Immature natural killer cell (primary cell): ENCODE measurements at places on chromosomes 16 and 17. TPM values are rescaled to one million over a fixed set of nuclear protein-coding genes. Genes with fewer than 3 reads are reported as not detected.
A peak's percentile ranks its signal among the peaks of the same experiment; 100 is the strongest.

DNA sequence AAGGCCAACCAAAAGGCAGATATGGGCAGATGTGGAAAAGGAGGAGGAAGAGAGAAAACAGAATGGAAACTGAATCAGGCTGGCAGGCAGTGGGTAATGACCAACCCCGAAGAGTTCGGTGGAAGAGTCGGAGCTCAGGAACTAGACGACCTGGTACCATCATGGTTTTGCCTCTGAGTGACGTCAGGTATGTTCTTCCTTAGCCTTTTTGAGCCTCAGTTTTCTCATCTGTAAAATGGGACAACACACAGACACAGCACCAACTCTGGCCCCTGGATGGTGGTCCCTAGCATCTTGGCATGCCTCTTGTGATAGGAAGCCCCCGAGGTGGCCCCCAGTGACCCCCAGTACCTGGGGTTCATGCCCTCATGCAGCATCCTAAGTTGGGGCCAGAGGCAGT lies 37.2 kb upstream of the C16orf82 start:
- no peak overlapping the region for H3K27ac ChIP-seq
- H3K4me3 ChIP-seq, result no peak overlapping the region
- DNase-seq, result no peak
- no peaks in the 10 kb centered on the region for H3K36me3 ChIP-seq
- peaks cover 8% of the 10 kb centered on the region for H3K27me3 ChIP-seq
- no peaks in the 10 kb centered on the region for H3K4me1 ChIP-seq

GRCh38 chr16:13397126-13397525 lies 495.7 kb downstream of the SHISA9 start:
- H3K27me3 ChIP-seq, result peaks cover 2% of the 10 kb centered on the region
- H3K4me3 ChIP-seq, result no peak overlapping the region
- H3K4me1 ChIP-seq, result no peaks in the 10 kb centered on the region
- H3K36me3 ChIP-seq, result no peaks in the 10 kb centered on the region
- H3K27ac ChIP-seq, result no peak overlapping the region
- no peak for DNase-seq

- peak overlapping the region; percentile 95 for H3K4me3 ChIP-seq
- H3K27ac ChIP-seq, result peak overlapping the region; percentile 100
- peak; percentile 97 for DNase-seq
- peaks cover 42% of the 10 kb centered on the region for H3K27me3 ChIP-seq
Measured at GRCh38 chr17:82297280-82297713, 20.1 kb downstream of the CD7 start.

DNA sequence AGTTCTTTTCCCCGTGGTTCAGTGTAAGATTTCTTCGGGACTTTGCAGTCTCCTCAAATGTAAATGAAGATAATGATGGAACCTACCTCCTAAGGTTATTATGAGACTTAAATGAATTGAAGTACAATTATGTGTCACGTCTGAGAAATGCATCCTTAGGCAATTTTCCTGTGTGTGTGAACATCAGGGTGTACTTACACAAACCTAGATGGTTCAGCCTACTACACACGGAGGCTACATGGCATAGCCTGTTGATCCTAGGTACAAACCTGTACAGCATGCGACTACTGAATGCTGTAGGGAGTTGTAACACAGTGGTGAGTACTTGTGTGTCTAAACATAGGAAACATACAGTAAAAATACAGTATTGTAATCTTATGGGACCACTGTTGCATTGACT lies 1.1 kb upstream of the FAM20A start:
- H3K4me1 ChIP-seq, result peaks cover 10% of the 10 kb centered on the region
- H3K27ac ChIP-seq, result no peak overlapping the region
- peaks cover 4% of the 10 kb centered on the region for H3K27me3 ChIP-seq
- no peaks in the 10 kb centered on the region for H3K36me3 ChIP-seq
- no peak overlapping the region for H3K4me3 ChIP-seq

DNA sequence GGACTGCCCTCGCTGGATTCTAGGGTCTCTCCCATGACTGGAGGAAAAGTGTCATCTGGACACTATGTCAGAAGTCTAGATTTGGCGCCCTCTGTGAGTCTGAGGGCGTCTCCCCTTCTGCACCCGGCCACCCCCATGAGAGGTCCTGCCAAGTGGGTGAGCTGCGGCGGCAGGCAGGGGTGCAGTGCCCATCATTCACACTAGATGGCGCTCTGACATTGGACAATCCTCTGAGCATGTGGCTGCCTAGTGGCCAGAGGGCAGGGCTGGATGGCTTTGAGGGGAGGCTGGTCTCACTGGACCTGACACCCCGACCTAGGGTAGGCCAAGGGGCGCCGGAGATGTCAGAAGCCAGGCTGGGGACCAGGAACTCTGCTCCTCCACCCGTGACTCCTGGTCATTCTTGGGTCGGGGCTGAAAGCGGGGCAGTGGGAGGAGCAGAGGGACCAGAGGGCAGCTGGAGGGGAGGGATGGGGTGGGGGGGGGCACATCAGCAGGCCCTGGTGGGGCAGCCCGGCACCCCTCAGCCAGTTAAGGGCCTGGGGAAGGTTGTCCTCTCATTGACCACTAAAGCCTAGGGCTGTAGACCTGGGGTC lies 28.0 kb downstream of the MRM1 start:
- no peak overlapping the region for H3K27ac ChIP-seq
- peaks cover 4% of the 10 kb centered on the region for H3K36me3 ChIP-seq
- no peak overlapping the region for H3K4me3 ChIP-seq
- DNase-seq, result peak; percentile 76
- H3K27me3 ChIP-seq, result peaks cover 2% of the 10 kb centered on the region

GRCh38 chr17:64992325-64992802 lies 64.2 kb downstream of the GNA13 start:
- H3K4me3 ChIP-seq, result no peak overlapping the region
- H3K4me1 ChIP-seq, result peaks cover 12% of the 10 kb centered on the region
- peaks cover 7% of the 10 kb centered on the region for H3K36me3 ChIP-seq
- no peak overlapping the region for H3K27ac ChIP-seq
- peaks cover 2% of the 10 kb centered on the region for H3K27me3 ChIP-seq
- no peak for DNase-seq

DNA sequence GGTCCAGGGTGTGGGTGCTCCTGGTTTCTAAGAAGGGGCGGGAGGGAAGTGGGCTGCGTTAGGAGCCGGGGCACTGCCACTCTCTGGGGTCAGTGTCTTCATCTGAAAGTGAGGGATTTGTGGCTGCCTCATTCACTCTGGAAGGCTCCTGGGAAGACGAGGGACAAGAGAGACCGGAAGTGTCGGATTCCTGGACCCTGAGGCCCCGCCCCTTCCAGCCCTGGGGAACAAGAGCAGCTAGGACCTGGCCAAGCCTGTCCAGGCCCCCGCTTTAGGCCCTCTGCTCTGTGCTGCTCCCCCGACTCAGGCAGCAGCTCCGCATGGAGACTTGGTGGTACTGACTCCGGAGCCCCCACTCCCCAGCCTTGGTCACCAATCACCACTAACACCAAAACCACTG lies 6.5 kb downstream of the LGALS3BP start:
- no peak for DNase-seq
- no peak overlapping the region for H3K4me3 ChIP-seq
- peaks cover 7% of the 10 kb centered on the region for H3K4me1 ChIP-seq
- no peak overlapping the region for H3K27ac ChIP-seq

DNA sequence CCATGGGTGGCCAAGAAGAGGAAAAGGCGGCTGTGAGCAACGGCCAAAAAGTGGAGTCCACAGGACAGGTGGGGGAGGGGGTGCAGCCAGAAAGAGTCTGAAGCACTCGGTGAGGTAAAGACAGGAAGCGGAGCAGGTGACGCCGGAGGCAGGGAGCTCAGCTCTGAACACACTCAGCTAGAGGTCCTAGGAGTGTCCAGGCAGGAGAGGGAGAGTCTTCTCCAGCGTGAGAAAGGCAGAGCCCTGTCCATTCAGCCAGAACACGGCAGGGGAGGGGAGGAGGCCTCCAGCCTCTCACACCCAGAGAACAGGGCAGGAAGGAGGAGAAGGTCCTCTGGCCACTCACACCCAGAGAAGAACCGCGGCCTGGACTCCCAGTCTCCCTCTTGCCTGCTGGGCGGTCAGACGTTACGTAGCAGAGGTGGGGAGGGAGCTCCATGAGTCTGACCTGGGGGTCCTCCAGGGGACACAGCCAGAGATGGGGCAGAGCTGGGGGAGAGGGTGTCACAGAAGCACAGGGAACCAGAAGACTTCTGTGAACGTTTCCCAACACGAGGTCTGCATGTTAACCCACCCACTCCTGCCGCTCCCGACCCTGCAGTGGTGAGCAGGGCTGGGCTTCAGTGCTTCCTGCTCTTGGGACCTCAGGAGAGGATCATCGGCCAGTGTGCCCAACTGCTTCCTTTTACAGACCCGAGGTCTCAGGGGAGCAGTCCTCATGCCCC lies 89.2 kb downstream of the ABR start:
- no peak overlapping the region for H3K4me3 ChIP-seq
- H3K4me1 ChIP-seq, result no peaks in the 10 kb centered on the region
- no peak for DNase-seq
- peak overlapping the region; percentile 53 for H3K27ac ChIP-seq

DNA sequence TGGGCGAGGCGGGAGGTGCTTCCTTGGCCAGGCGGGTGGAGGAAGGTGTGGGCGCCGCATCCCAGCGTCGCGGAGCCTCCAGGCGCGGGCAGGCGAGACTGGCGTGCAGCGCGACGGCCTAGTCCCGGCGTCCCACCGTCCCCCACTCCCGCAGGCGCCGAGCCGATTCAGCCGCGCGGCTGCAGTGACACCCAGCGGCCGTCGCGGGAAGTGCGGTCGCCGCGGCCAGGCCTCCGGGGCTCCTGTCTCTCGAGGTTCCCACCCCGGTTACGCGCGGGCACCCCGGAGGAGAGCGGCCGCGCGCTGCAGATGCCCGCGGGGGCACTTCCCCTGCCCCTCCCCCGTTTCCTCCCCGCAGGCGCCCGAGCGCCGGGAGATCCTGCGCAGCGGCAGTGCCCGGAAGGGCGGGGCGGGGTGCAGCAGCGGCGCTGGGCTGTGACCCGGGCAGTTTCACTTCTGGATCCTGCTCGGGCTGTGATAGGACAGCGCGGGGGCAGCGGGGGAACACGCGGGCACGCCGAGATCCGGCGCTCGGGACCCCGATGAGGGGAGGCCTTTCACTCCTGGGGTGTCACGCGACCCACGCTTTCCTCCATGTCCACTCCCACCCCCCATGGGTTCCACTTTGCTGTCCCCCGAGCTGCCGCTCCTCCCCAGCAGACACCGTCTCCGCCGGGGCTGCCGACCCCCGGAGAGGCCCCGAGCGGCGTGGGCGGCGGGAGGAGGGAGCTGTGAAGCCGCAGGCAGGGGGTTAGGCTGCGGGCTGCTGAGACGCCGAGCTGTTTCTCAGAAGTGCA lies 16.6 kb downstream of the GRB7 start:
- H3K4me1 ChIP-seq, result peaks cover 62% of the 10 kb centered on the region
- H3K27me3 ChIP-seq, result peaks cover 40% of the 10 kb centered on the region
- DNase-seq, result peak; percentile 99
- peak overlapping the region; percentile 80 for H3K4me3 ChIP-seq
- no peaks in the 10 kb centered on the region for H3K36me3 ChIP-seq
- H3K27ac ChIP-seq, result peak overlapping the region; percentile 99

GRCh38 chr17:72602517-72603419 lies 481.9 kb downstream of the SOX9 start:
- no peak overlapping the region for H3K4me3 ChIP-seq
- H3K36me3 ChIP-seq, result peaks cover 4% of the 10 kb centered on the region
- no peaks in the 10 kb centered on the region for H3K4me1 ChIP-seq
- H3K27ac ChIP-seq, result no peak overlapping the region
- H3K27me3 ChIP-seq, result peaks cover 2% of the 10 kb centered on the region

GRCh38 chr17:51346218-51346982 lies 86.1 kb downstream of the UTP18 start:
- H3K4me1 ChIP-seq, result no peaks in the 10 kb centered on the region
- peaks cover 5% of the 10 kb centered on the region for H3K27me3 ChIP-seq
- no peak for DNase-seq

DNA sequence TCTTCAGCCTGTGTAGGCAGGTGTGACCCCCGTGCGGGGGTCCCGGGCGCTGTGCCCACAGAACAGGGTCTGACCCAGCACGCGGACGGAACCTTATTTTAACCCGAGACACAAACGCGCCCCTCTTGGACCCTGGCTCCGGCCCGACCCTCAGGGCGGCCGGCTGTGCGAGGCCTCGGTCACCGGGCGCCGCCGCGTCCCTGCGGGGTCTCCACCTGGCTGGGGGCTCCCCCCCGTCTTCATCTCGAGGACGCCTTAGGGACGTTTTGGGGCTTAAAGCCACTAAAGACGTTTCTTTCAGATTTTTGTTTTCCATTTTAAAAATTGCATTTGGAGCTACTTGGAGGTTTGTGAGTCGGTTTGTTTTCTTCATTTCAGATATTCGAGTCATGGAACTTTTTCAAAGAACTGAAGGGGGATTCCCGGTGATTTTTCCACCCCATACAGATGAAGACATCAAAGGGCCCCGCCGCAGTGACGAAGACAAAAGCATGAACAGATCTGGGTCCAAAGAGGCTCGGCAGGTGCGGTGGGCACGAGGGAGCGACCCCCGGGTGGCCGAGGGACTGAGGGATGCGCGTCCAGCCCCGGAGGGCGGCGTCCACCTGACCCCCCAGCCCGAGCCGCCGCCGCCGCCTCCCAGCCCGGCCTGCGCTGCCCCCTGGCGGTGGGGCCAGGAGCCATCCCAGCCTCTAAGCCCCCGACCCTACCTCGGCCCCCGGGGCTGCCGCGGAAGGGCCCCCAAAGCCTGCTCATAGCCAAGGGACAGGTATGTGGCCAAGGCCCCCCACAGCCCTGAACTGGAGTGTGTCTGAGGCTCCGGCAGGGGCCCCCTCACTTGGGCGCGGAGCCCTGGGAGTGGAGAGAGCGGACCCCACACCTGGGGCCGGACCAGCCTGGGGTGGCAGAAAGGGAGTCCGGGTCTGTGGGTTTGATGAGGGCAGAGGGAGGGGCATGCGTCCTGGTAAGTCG lies 3.8 kb upstream of the CD7 start:
- no peaks in the 10 kb centered on the region for H3K36me3 ChIP-seq
- peak overlapping the region; percentile 66 for H3K4me3 ChIP-seq
- peaks cover 6% of the 10 kb centered on the region for H3K4me1 ChIP-seq
- DNase-seq, result peak; percentile 72
- peaks cover 14% of the 10 kb centered on the region for H3K27me3 ChIP-seq

DNA sequence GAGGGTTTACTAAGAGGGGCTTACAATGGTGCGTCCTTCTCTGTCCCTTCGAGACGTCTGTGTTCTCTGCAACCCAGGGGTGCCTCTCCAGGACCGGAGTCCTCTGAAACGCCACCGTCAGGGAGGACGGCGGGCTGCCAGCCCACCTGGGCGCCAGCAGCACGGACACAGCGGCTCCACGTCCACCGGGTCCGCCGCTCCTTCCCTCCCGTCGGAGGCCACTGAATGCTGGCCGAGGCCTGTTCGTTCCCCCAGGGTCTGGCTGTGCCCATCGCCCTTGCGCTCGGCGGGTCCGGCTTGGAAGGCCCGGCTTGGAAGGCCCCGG lies 403 bp downstream of the TEPSIN start:
- no peak for DNase-seq
- peaks cover 51% of the 10 kb centered on the region for H3K4me1 ChIP-seq
- peak overlapping the region; percentile 67 for H3K4me3 ChIP-seq
- H3K36me3 ChIP-seq, result no peaks in the 10 kb centered on the region
- H3K27ac ChIP-seq, result no peak overlapping the region
- peaks cover 6% of the 10 kb centered on the region for H3K27me3 ChIP-seq

Gene SLC35G6
- polyA plus RNA-seq, result not detected

Gene GNG13
- not detected for polyA plus RNA-seq

Gene TBX2
- polyA plus RNA-seq, result not detected

Gene C17orf113
- polyA plus RNA-seq, result 0.19 TPM

Gene CFAP97D1
- not detected for polyA plus RNA-seq

Gene TP53TG3C
- polyA plus RNA-seq, result not detected

Gene PRAC1
- not detected for polyA plus RNA-seq

Gene FNDC8
- not detected for polyA plus RNA-seq

Gene SLC5A10
- polyA plus RNA-seq, result not detected

Gene ESRP2
- polyA plus RNA-seq, result not detected

Gene NPIPB9
- polyA plus RNA-seq, result not detected

Gene PLXDC1
- 6.8 TPM for polyA plus RNA-seq
